Panc1 (cell line): ENCODE measurements at places on chromosomes 4 and X. TPM values are rescaled to one million over a fixed set of nuclear protein-coding genes. Genes with fewer than 3 reads are reported as not detected.

MAMLD1 gene
- total RNA-seq: 2.1 TPM

GRCh38 chr4:104616401-104616820, 121.7 kb upstream of the CXXC4 start:
- no peaks in the 10 kb centered on the region for H3K36me3 ChIP-seq
- no peaks in the 10 kb centered on the region for H3K4me1 ChIP-seq
- DNase-seq: no peak
- no peak overlapping the region for H3K27ac ChIP-seq

DCLK2 gene
- 9.5 TPM for total RNA-seq

DNA sequence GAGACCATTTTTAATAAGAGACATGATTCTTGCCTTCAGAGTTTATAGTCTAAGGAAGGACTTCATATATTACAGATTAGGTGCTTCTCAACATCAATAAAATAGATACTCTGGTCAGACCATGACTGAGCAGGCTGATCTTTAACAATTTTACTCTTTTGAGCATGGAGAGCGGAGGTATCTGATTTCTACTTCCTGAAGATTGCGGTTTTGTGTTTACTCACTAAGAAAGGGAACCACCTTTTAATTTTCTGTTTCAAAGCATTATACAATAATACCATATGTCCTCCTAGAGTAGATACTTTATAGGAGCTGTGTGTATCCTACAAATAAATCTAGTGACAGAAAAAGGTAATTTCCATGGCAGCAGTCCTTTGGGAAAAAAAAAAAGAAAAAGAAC, 12.5 kb downstream of the MORC4 start:
- no peaks in the 10 kb centered on the region for H3K36me3 ChIP-seq
- H3K27ac ChIP-seq: no peak overlapping the region
- H3K4me3 ChIP-seq: no peak overlapping the region
- no peaks in the 10 kb centered on the region for H3K27me3 ChIP-seq
- DNase-seq: no peak
- no peaks in the 10 kb centered on the region for H3K4me1 ChIP-seq

DNA sequence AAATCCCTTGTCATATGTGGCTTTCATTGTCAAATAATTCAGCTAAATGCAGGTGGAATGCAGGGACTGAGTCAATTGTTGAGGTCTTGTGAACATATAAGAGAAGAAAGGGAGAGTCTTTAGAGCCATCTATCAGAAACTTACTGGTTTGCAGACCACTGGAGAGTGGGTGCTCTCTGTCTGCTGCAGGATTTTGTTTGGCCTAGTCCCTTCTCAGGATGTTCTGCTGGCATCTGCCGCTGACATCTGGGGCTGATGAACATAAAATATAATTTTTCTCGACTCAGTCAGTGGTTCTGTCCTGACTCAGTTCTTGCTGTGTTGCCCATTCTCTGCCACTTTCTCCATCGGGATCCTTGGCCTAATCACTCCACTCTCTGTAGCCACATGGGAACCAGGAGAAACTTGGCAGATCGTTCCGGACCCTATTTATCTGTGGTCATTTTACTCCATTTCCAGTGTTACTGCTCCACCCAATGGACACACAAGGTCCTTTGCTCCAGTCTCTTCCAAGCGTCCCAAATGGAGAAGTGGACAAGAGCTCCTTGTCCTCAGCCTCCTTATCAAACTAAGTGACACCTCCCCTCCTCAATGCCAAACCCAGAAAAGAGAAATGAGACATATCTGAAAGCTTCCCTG, 436.2 kb downstream of the FAT4 start:
- no peak overlapping the region for H3K4me3 ChIP-seq
- H3K27ac ChIP-seq: peak overlapping the region; percentile 61
- no peaks in the 10 kb centered on the region; the same call in 1 of the 2 replicates for H3K4me1 ChIP-seq
- H3K36me3 ChIP-seq: no peaks in the 10 kb centered on the region
- no peaks in the 10 kb centered on the region for H3K27me3 ChIP-seq

DNA sequence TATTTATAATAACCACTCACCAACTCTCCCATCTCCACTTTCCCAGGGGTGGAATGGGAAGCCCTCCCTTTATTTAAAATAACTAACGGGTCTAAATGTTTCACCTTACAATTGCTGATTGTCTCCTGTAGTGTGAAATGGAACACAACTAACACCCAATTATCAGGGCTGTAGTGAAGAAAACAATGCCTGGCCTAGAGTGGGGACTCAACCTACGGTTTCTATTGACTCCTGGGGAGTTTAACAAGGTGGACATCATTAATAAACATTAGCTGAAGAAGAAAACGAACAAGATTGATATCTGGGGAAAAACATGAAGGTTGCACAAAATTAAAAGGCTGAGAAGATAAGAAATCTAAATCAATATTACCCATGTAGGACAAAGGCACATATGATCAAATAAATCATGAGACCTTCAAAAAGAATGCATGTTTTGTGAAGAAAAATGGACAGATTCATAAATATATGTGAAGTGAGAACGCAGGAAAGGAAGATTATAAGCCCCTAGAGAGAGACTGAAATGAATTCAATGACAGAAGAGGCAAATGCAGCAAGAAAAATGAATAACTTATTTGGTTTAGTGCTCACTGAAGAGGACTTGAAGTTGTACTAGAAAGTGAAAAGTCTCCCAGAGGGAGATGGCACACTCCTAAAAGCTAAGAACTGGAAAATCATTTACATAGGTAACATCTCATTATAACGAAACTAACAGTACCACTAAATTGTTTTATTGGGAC, 593.0 kb upstream of the AADAT start:
- no peaks in the 10 kb centered on the region for H3K27me3 ChIP-seq
- no peaks in the 10 kb centered on the region for H3K36me3 ChIP-seq
- H3K4me1 ChIP-seq: no peaks in the 10 kb centered on the region
- H3K27ac ChIP-seq: no peak overlapping the region
- no peak for DNase-seq
- no peak overlapping the region for H3K4me3 ChIP-seq

SCML2 gene
- total RNA-seq: 7.1 TPM

GRCh38 chr4:139175646-139176301, 1.2 kb downstream of the ELF2 start:
- H3K4me1 ChIP-seq: peaks cover 8% of the 10 kb centered on the region
- H3K27me3 ChIP-seq: no peaks in the 10 kb centered on the region
- DNase-seq: no peak
- no peaks in the 10 kb centered on the region; the same call in 1 of the 2 replicates for H3K36me3 ChIP-seq
- peak overlapping the region; percentile 77 for H3K27ac ChIP-seq

CLNK gene
- not detected for total RNA-seq

GAGE12E gene
- total RNA-seq: not detected

DNA sequence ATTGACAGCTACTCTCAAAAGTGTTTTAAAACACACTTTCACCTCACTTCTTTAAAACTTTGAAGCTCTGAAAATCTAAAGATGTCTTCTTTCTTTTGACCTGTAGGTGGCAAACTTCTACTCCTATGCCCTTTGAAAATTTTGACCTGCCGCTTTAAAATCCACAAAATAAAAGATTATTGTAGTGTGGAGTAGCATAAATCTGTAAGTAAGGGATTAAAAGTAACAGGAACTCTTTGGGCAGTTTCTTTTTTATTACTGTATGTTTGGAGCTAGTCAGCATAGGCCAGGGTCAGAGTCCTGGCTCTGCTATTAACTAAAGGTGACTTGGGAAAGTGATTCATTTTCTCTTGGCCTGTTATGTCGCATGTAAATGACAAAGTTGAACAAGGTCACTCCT, 25.5 kb downstream of the BBS12 start:
- H3K27me3 ChIP-seq: no peaks in the 10 kb centered on the region
- H3K4me1 ChIP-seq: peaks cover 13% of the 10 kb centered on the region
- no peak overlapping the region for H3K4me3 ChIP-seq
- H3K36me3 ChIP-seq: no peaks in the 10 kb centered on the region
- H3K27ac ChIP-seq: peak overlapping the region; percentile 65

AFP gene
- 1.3 TPM for total RNA-seq

AMTN gene
- not detected for total RNA-seq

DNA sequence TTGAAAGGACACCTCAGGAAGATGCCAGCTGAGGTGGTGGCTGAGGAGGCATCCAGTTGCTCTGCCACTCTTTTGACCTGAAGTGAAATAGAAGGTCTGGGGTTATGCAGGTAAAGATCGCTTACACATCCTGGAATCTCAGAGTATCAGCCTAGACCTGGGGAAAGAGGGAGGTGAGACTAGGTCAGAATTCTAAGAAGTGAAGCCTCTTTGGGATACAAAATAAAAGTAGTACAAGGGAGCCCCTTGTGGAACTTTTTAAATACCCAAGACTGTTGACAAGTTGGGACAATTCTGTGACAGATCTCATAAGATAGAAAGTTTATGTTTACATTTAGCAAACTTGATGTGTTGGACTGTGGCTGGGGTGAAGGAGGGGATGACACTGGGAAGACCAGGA, 263.1 kb downstream of the SPRY1 start:
- H3K27me3 ChIP-seq: no peaks in the 10 kb centered on the region
- no peaks in the 10 kb centered on the region for H3K36me3 ChIP-seq
- no peaks in the 10 kb centered on the region for H3K4me1 ChIP-seq
- no peak for DNase-seq
- H3K4me3 ChIP-seq: no peak overlapping the region

DNA sequence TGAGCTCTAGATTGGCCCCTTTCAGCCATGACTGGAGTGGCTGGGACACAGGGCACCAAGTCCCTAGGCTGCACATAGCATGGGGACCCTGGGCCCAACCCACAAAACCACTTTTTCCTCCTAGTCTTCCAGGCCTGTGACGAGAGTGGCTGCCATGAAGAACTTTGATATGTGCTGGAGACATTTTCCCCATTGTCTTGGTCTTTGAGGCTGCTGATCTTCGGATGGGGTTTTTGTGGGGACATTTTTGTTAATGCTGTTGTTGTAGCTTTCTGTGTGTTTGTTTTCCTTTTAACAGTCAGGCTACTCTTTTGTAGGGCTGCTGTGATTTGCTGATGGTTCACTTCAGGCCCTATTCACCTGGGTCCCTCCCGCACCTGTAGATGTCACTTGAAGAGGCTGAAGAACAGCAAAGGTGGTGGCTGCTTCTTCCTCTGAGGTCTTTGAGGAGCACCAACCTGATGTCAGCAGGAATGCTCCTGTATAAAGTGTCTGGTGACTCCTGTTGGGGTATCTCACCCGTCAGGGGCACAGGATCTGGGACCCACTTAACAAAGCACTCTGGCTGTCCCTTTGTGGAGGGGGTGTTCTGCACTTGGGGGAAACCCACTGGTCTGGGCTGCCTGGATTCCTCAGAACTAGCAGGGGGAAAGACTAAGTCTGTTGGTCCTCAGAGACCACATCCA, 49.6 kb upstream of the GRID2 start:
- no peak overlapping the region for H3K27ac ChIP-seq
- H3K4me3 ChIP-seq: no peak overlapping the region
- H3K4me1 ChIP-seq: no peaks in the 10 kb centered on the region

NXF2B gene
- not detected for total RNA-seq
